ENCODE measurements at places on chromosomes 4 and X.

DNA sequence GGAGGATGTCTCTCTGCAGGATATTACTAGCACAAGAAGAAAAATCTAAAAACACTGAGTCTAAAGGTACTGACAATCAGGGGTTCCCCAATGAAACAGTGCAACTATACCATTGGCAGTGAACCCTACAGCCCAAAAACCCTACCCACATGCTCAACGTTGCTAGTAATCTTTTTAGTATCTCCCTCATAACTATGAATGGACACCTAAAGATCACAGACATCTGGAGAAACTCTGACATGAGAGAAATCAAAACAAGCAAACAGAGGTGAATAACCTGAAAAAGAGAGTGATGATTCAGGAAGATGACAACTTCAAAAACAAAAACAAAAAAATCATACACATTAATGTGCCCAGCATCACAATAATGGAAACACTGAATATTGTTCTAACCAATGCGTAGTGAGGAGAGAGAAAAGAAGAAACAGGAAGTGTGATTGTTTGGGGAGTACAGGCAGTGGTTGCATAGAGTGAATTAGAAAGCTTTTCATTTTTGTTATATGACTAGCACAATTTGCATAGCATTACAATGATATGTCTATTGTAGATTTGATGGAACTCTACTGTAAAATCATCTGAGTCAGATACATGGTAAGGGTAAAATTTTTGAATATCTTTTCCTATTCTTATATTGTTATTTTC is 78.9 kb upstream of the FMR1 start:
- DNase-seq: no peak

- no peak for DNase-seq
These were observed 5.0 kb downstream of the ARMCX5 start for GRCh38 chrX:102604327-102604726.

DNA sequence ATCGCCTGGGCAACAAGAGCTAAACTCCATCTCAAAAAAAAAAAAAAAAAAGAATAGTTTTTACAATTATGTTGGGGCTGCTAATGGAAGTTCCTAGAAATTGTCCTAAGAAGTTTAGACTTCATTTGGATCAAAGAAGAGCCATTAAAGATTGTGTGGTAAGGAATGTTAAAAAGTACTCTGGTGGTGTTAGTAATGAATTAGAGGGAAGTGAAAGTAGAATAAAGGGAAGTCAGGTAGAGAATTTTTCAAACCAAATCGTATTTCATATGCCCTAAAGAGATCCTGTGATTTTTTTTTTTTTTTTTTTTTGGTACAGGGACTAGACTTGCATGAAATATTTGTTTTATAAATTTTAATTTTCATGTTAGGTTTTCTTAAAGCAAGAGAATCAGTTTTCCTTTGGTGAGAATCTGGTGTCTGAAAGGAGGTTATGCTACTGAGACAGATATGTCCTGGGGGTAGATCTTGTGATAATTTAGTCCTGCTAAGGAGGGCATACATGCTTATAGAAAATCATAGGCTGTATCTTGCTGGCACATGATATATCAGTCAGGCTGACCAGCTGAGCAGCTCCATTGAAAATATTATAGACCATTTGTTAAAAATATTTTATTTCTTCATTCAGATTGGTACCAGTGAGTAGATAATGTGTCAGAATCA is 10.7 kb downstream of the SEC24B start:
- no peak for DNase-seq

GRCh38 chrX:110277609-110278008 is 40.3 kb downstream of the AMMECR1 start:
- DNase-seq: no peak

DNA sequence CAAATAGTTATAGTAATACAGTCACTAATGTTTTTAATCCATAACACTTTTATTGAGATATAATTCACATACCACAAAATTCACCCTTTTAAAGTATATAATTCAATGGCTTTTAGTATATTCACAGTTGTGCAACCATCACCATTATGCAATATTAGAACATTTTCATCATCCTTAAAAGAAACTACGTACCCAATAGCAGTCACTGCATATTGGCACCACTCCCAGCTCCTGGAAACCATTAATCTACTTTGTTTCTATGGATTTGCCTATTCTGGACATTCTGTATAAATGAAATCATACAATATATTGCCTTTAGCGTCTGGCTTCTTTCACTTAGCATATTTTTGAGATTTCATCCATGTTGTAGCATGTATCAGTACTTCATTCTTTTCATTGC is 99.3 kb downstream of the AMMECR1 start:
- DNase-seq: no peak

GRCh38 chrX:52363247-52363883 is 5.5 kb upstream of the XAGE2 start:
- DNase-seq: no peak

DNA sequence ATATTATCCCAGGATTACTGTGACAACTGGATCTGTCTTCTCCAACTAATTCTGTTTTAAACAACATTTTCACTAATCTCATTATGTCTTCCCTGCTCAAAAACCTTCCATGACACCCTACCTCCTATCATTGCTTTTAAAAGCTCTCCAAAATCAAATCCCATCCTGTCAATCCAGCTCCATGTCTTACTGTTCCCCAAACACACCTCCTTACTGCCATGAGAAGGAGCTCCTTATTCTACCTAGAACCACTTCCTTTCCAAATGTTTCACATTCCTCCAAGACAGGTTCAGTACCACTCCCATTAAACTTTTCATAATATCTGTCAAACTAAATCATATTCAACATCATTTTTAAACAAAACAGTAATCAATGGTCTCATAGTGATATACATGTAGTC is 66.9 kb upstream of the WDR17 start:
- DNase-seq: no peak

DNA sequence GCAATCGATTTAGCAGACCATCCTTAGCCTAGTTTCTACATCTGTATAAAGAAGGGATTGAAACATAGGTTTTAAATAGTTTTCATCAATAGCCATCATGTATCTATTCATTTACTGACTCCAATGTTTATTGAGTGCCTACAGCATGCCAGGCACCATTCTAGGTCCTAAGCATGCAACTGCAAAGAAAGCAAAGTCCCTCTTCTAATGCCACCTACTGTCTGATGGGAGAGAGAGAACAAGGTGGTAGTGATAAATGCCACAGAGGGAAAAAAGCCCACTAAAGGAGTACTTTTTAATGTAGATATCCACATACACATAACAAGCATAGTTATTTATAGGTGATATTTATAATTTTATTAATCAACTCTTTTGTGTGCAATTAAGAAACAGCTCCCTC is 67.6 kb upstream of the PPARGC1A start:
- no peak for DNase-seq

GRCh38 chrX:15241301-15241700 is 28.6 kb downstream of the ASB9 start:
- DNase-seq: no peak

DNA sequence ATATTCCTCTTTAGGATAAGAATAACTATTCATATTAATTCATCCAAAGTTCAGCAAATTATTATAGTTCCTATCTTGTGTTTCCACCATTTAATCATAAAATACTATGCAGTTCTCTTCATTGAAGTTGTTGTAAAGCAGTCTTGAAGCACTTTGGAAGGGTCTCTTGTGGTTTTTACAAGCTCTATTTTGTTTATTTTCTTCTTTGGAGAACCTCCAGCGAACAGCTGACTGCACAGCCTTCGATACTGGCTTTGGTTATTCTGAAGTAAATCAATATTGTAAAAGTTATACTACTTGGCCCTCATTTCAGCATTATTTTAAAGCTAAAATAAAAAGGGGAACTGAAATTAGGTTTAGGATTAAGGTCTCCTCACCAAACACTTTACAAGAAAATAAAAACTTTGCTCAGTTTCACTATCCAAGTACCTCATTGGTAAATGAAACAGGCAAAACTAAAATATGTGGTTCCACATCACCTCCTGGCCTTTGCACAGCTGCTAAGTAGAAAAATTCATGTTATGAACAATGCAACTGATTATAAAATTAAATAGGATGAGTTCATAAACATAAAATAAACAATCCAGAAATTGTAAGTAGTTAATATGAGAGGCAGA is 1629.2 kb upstream of the ADGRL3 start:
- DNase-seq: no peak

- no peak for DNase-seq
These were observed 681.5 kb upstream of the EPHA5 start for GRCh38 chr4:66351761-66352160.

- no peak for DNase-seq
These were observed 23.2 kb upstream of the ADD1 start for GRCh38 chr4:2820216-2820982.

GRCh38 chrX:120299928-120300327 is 11.3 kb downstream of the TMEM255A start:
- DNase-seq: no peak

DNA sequence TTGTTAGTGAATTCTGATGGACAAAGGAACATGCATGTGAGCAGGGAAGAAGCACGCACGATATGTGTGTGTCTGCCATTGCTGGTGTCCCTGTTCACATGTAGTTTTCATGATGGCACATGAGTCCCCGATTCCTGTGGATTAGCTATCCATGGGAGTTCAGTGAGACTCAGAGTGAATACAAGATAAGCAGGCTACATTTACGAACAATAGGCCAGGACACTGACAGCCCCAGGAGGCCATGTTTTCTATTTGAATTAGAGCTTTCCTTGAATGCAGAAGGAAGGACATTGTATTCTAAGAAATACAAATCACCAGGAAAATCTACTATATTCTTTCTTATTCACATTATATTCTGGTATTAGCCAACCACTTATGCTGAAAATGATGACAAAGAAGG is 171.4 kb downstream of the PPP1R2C start:
- DNase-seq: no peak

DNA sequence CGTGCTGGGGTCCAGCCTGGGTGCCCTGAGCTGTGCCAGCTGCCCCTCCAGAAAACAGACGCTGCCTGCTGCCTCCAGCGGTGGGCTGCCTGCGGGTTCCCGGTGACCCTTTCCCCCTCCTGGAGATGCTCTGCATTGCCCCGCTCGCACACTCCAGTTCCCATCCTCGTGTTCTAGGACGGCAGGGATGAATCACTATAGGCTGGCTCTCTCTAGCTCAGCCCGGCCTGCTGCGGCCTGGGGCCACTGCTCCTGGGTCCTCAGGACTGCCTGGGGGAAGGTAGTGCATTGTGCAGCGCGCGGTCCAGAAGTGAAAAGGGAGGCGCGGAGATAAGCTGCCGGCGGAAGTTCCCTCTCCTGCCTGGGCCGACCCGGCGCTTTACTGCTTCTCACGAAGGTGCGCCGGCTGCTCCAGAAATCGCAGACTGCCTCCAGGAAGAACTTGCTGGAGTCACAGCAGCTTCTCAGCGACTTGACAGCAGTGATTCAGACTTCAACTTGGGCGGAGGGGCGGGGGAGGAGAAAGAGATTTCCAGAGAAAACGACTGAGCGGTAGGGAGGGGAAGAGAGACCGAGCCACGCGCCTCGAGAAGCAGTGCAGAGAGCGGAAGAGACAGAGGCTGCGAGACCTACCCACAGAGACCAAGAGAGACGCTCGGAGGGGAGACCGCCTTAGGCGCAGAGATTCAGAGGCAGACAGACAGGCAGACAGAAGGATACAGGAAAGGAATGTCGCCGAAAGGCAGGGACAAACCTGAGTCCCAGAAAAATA is 6.7 kb upstream of the MSX1 start:
- DNase-seq: peak; percentile 31

- DNase-seq: no peak
These were observed 902 bp upstream of the LARP1B start for GRCh38 chr4:128060121-128060698.

- DNase-seq: no peak
These were observed 16.3 kb downstream of the SPRY1 start for GRCh38 chr4:123412700-123413512.

DNA sequence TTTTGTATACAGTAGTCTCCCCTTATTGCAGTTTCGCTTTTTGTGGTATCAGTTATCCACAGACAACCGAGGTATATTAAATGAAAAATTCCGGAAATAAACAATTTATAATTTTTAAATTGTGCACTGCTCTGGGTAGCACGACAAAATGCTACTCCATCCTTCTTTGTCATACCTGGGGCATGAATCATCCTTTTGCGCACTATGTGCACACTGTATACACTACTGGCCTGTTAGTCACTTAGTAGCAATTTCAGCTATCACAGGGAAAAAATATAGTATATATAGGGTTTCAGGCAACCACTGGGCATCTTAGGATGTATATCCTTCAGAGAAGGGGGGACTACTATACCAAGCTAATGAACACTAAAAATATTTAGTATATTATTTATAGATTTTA is 198.8 kb upstream of the FAT4 start:
- DNase-seq: no peak

DNA sequence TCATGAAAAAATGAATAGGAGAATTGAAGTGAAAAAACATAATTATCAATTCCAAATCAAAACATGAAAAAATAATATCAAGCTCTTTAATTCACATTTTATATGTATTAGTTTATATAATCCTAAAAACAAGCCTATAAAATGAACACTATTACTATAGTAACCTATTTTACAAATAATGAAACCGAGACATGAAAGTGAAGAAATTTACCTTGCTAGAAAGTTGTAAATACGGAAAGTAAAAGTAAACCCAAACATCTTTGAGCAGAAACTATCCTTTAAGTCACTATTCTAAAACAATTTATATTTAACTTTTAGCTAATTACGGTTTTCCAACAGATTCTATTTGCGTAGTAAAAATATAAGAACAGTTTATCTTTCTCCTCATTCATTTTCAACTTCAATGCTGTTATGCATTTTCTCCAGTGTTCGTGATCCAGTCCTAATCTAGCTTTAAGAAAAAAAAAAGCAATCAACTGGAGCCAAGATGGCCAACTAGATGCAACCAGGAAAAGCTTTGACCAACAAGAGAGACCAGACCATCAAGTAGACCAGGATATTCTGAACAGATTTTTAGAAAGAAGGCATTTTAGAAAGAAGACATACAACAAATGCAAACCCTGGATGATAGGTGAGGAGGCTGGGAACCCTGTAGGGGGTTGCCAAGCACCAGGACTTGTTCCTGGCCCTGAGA is 67.0 kb downstream of the DDX53 start:
- no peak for DNase-seq

GRCh38 chr4:147498031-147498660 is 17.2 kb downstream of the EDNRA start:
- no peak for DNase-seq

- no peak for DNase-seq
These were observed 146.4 kb downstream of the GPC3 start for GRCh38 chrX:133838761-133839676.

DNA sequence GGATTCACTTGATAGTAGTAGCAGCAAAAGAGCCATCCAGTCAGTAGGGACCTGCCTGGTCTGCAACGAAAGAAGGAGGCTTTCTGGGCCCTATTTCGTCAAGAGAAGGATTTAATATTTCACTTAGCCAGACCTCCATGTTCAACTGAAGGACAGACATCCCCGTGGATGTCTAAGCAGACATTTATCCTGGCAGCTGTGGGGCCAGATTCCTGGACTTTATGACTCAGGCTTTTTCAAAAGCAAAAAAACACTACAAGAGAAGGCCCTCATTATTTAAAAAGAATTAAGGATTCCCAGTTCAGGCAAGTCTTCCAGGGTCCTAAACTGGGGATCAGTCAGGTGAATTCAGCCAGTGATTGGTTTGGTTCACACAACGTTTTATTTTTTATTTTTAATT is 88.5 kb upstream of the TSPAN5 start:
- DNase-seq: no peak

- DNase-seq: no peak
These were observed 68.0 kb downstream of the YIPF7 start for GRCh38 chr4:44583393-44583792.

All from activated naive CD4-positive, alpha-beta T cell treated with Interleukin-2 at 50 U/mL for 16 hours (primary cell).